Psoas muscle (tissue), 8 donors: ENCODE measurements at places on chromosomes 2 and 18. TPM values are rescaled to one million over a fixed set of nuclear protein-coding genes. Genes with fewer than 3 reads are reported as not detected.

The NYAP2 gene
- 0.03 TPM for polyA plus RNA-seq

The MOGAT1 gene
- not detected for polyA plus RNA-seq

The POLR1A gene
- polyA plus RNA-seq: 11.9 TPM

The CRYGD gene
- not detected for polyA plus RNA-seq

The MC2R gene
- polyA plus RNA-seq: not detected

The PSMA8 gene
- polyA plus RNA-seq: not detected

The AKAIN1 gene
- not detected for polyA plus RNA-seq

The MEP1B gene
- polyA plus RNA-seq: not detected

The KYNU gene
- polyA plus RNA-seq: 0.11 TPM

- no peak for DNase-seq
These were observed 153.8 kb downstream of the TTC32 start for GRCh38 chr2:19748073-19748375.

DNA sequence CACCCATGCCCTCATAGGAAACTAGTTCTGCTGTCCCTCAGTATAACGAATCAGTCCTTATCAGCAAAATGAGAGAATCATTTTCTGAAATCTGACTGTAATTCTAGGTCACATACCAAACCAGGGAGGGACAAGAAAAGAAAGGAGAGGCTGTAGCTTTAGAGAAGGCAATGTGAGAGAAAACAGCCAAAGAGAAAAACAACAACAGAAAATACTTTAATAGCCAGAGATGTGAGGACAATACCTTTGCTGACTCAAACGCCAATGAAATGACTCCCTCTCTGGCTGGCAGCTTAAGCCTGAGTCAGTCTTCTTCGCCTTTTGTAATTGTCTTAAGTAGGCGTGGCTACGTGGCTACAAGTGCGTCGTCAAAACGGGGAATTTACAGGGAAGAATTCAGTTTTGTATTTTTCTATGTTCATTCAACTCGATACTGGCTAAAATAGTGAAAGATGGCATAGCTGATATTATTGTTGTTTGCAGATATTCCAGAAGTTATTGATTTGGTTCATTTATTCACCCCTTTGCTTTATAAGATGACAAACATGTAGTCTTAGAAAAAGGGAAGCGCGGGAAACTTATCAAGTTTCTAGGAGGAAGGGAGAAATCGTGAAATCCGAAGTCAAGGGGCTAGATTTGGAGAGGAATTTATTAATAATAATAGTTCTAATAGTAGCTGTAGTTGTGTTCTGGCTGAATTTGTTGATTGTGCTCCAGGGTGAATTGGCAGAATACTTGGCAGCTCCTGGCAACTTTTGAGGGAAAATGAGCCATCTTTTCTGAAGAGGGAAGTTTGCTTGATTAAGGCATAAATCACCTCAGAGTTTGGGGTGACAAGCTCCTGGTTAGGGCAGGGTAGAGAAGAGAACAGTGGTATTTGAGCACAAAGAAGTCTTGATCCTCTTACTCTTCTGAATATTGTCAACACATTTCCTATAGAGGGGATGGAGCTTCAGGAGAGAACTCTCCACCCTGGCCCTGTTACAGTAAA, at the start of gene IL1A:
IL1A (minus strand) TSS at position 295 of the 991 bp plus-strand sequence. CDS start 723 bp downstream, outside the sequence.
- DNase-seq: no peak

- peak; percentile 20 for DNase-seq
These were observed 45.9 kb upstream of the REG3G start for GRCh38 chr2:78979380-78980151.

DNA sequence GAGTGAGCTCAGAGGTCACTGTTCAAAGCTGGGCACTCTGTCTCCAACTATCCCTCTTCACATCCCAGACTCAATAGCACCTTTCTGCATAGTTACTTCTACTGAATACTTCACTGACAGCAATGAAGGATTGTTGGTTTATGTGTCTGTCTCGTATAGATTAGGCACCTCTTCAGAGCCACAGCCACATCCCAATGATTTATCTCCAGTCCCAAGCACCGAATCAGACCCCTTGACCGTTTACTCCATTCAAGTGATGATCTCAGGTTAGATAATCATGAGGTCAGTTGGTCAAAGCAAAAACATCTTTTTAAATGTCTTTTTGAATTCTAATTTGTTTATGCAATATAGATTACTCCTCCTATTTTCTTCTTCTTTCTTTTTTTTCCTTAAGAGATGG, 14.7 kb downstream of the NEDD4L start:
- no peak for DNase-seq

DNA sequence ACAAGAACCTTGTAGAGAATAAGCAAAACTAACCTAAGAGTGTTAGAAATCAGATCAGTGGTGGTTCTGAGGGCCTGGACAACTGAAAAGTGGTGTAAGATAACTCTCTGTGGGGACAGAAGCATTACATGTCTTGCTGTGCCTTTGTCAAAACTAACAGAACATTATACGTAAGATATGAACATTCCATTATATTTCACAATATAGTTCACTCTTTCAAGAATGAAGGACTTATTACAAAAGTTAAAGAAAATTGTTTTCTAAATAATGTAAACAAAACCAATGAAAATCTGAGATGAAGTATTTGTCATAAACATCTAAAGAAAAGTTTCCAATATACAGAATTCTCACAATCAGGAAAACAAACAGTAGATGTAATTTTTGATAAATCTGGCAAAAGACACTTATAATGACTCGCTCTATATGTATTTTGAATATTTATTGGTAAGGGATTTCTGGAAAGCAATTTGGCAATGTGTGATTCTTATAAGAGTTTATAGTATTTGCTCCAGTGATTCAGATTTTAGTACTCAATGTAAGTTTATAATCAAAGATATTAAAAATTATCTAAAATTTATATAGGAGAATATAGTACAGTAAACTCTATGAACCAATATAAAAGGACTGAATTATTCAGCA, 258.4 kb downstream of the CD226 start:
- DNase-seq: no peak

DNA sequence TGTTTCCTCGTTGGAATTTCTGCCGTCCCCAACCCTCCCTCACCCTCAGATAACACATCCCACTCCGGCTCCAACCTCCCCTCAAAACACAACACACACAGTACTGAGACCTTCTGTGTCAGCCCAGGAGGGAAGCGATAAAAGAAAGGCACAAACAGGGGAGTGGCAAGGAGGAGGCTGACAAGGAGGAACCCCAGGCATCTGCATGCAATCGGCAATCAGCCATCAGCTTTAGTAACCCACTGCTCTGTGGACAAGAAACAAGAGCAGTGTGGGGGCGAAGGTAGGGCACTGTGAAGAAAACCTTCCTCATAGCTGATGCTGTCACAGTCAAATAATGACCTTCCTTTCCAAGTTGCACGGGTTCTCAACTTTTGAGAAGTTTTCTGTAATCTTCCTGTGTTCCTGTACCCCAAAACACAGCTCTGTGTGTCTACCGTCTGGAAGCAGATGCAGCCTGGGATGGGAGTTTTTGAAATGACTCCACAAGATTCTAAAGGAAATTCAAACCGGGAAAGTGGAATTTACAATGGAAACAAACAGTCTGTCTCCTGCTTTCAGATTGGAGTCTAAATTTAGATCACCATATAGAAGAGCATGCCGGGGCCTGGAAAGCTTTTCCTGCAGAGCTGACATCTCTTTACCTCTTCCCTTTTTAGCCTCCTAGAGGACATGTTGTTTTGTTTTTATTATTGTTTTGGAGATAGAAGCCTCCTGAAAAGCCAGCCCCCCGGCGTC, 16.4 kb upstream of the LPIN2 start:
- DNase-seq: no peak

GRCh38 chr2:144686518-144687215, 166.7 kb upstream of the ZEB2 start:
- no peak for DNase-seq

DNA sequence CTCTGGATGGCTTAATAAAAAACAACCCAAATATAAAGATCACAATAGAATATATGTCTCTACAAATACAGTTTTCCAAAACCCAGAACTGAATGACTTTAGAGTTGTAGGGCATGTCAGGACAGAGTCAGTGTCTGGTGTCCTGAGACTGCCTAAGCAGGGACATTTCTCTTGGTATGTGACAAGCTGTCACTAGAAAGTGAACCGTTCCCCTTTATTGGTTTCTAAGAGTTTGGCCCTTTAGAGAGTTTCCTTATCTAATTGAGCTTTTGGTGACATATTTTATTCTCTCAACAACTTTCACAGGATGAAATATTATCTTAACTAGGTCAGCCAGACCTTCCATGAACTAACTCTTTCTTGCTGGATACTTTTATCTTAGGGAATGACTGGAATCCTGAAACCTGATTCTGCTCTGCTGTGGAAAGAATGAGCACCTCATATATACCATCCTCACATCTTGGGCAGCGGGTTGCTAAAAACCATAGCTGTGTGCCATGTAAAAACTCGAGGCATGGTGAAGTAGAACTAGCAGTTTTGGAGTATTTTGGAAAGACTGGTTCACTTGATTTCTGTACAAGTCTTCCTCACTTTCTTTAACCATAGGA, 54.8 kb downstream of the CAVIN2 start:
- no peak for DNase-seq

DNA sequence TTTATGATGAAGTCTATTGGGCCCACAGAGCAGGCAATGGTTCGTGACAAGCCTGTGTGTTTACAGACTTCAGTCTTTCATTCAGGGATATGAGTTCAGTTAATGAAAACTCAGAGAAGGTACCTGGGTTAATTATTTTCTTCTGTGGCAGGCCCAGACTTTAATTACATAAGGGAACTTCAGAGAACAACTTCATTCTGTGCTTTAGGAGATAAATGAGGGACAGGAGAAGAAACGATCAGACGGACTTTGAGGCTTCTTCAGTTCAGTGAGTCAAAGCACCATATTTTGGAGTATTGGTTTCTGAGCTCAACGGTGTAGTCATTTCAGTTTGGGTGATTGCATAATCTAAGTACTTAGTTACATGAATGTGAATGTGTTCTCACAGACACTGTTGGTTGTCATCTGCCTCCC, 203.0 kb upstream of the KCNJ3 start:
- no peak for DNase-seq

DNA sequence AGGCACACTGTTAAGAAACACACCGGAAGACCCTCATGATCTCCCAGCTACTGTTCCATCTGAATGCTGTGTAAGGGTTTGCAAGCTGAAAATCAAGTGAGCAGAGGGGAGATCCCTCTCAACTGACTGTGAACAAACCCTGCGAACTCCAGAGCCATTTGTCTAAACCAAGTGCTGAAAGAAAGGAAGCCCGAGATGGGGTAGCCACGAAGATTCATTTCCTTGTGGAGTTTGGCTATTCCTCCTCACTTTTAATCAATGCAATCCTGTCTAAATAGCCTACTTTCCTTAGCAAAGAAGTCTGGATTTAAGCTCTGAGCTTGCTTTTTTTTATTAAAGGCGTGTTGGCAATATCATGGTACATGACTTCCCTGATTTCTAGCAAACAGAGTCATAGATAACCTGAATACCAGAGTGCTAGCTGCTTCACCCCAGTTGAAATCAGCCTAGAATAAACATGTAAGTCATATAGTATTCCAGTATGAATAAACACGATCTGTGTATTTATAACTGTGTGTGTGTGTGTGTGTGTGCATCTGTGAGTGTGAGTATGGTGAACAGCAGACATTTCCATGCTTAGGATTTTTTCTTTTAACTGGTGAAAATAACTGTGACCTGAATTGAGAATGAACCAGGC, 365.2 kb downstream of the ZNF521 start:
- no peak for DNase-seq

- no peak for DNase-seq
These were observed 272.0 kb downstream of the MYCN start for GRCh38 chr2:16212321-16212720.

DNA sequence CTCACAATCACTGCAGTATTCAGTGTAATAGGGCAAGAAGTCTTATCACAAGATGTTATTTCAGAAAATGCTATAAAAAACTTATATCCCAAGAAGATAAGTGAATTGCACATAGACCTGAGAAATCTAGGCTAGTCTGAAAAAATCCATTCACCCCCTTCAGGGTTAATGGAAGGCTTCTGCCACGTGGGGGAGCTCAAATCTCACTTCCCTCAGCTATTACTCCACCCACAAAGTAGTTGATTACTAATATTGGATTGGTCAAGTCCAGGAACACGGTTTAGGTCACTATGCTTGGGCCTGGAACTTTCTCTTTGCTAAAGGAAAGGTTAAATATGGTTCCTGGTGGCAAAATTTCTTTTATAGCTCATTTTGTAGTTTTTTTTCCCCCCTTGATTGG, 51.2 kb upstream of the ADAM23 start:
- DNase-seq: no peak
